IMR-90 (cell line): ENCODE measurements at places on chromosomes 5 and 9.

- DNase-seq: peak; percentile 79
Observed at GRCh38 chr5:32753051-32753450, 41.9 kb downstream of the NPR3 start.

DNA sequence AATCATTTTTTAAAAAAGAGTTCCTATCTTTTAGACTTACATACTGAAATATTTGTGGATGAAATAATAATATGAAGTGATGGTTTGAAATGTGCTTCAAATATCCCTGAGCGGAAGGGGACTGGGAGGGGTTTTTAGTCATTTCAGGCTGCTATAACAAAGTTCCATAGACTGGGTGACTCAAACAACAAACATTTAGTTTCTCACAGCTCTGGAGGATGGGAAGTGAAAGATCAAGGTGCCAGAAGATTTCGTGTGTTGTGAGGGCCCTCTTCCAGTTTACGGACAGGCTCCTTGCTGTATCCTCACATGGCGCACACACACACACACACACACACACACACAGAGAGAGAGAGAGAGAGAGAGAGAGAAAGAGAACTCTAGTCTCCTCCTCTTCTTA lies 27.1 kb upstream of the TEX10 start:
- DNase-seq: peak; percentile 77

- no peak for DNase-seq
Observed at GRCh38 chr5:148949841-148950470, 112.9 kb downstream of the SH3TC2 start.

- DNase-seq: no peak
Observed at GRCh38 chr9:38196714-38197113, 127.7 kb upstream of the SHB start.

DNA sequence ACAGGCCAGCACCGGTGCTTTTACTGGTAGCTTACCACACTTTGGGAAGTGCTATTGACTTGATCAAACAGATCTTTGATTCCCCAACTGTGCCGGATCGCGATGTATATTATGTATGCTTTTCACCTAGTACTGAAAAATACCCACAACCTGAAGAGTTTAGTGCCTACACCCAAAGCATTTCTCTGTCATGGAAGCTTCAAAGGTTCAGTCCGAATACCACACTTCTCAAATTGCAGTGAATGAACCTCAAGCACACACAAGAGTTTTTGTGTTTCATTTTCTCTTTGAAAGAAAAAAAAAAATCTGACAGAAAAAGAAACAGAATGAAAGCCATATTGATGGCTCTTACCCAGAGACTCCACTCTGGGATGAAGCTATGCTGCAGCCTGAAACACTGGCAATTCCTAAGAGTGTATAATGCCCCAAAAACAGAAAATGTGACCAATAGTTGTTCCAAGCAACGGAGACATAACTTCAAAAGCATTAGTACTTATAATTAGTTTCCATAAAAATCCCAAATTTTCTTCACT lies 100.9 kb downstream of the EBF1 start:
- no peak for DNase-seq
